ENCODE measurements at places on chromosomes 11 and 22.

DNA sequence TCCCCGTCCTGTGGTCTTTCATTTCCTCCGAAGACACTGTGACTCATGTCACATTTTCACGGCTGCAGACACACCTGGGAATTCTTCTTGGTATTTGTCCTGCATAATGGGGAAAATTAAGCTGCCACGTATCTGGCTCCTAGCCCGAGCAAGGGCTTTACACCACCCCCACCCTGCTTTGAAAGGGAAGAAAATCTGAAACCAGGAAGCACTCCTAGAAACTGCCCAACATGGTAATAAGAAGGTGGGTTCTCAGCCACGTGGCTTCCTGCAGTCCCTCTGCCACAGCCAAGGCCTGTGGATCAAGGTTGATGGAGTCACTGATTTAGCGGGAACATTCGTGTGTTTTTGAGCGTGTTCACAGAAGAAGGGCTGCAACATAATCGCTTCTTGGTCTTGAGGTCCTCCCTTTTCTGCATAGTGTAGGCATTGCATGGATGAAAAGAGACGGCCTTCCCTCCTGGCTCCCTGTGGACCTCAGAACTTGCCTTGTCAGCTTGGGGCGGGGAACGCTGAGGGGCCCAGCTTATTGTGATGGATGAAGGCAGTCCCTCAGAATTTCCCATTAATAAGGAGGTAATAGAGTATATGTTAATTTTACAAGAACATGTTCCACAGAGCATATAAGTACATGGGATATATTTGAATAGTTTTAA is 292.0 kb downstream of the NTM start:
- no peak for DNase-seq

- no peak for DNase-seq
Observed at GRCh38 chr11:73597336-73597955, 466 bp downstream of the FAM168A start.

DNA sequence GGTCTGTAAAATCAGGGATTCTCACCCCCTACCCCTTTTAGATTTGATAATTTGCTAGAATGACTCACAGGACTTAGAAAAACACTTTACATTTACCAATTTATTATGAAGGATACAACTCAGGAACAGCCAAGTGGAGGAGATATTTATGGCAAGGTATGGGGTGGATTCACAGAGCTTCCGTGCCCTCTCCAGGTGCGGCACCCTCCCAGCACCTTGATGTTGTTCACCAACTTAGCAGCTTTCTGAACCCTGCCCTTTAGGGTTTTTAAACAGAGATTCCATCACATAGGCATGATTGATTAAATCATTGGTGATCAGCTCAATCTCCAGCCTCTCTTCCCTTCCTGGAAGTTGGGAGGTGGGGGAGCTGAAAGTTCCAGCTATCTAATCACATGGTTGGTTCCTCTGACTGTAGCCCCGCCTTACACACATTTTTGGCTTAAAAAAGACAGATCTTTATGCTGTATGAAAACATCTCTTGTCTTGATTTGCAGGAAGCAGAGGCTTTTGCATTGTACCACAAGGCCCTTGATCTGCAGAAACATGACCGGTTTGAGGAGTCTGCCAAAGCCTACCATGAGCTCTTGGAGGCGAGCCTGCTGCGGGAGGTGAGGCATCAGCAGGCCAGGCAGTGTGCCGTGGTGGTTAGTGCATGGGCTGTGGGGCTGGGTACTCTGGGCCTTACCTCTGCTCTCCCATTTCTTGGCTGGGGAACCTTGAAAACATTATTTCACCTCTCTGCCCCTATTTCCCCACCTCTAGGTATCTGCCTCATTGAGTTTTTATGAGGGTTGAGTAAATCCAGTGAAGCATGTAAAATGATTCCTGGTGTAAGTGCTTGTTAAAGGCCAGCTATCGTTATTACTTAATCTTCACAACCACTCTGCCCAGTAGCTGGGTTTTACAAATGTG is 27.0 kb downstream of the CABIN1 start:
- DNase-seq = no peak

GRCh38 chr11:26219183-26220117 is 112.5 kb upstream of the ANO3 start:
- no peak for DNase-seq

DNA sequence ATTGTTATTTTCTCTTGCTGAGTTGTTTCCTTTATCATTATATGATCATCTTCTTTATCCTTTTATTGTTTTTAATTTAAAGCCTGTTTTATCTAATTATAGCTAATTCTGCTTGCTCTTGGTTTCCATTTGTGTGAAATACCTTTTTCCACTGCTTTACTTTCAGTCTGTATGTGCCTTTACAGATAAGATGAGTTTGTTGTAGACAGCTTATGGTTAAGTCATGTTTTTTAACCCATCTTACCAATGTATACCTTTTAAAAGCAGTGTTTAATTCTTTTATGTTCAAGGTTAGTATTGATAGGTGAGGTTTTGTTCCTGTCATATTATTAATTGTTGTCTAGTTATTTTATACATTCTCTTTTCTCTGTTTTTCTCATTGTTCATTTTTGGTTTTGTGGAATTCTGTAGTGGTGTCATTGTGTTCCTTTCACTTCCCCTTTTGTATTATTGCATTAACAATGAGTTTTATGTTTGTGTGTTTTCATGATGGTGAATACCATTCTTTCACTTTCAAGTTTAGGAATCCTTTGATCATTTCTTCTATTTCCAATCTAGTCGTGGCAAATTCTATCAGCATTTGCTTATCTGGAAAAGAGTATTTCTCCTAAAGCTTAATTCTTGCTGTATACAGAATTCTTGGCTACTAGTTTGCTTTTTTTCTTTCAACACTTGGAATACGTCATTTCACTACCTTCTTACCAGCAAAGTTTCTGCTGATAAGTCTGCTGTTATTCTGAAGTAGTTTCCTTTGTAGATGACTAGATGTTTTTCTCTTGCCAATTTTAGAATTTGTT is 21.8 kb downstream of the OR5AN1 start:
- DNase-seq = no peak

- DNase-seq = no peak
Observed at GRCh38 chr11:7439746-7440320, 45.5 kb upstream of the OLFML1 start.

GRCh38 chr11:125770583-125770982 is 8.0 kb downstream of the PATE2 start:
- no peak for DNase-seq

DNA sequence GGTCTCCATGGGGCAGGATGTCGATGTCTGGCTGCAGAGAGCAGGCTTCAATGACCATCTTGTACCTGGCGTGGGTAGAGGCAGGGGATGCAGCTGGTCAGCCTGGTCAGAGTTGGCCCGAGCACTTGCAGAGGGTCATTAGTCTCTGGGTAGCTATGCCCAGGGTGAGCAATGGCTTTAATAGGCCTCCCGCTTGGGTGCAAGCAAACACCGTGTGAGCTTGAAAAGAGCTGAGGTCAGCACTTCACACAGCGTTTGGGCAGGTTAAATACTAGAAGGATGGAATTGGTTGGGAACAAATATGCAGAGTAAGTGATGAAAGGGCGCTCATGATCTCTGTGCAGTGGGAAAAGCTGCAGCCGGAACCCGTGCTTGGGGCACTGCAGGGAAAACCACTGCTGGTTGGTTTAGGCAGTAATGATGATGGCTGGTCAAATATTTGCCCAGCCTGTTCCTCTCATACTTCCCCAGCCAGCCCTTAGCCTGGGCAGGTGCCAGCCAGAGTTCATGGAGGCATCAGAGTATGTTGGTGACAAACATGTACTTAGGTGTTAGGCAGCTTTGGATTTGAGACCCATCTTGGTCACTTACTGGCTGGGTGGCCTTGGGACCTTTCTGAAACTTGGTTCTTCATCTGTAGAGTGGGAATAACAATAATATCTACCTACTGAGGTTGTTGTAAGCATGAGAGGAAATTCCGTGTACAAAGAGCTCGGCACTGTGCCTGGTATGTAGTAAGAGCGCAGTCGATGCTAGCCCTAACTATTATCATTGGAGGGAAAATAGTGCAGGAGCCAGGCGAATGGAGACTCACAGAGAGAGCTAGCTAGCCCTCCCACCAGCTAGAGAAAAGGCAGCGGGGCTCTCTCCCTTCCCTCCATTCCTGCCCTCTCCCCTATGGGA is 25.2 kb upstream of the KCNJ11 start:
- no peak for DNase-seq

DNA sequence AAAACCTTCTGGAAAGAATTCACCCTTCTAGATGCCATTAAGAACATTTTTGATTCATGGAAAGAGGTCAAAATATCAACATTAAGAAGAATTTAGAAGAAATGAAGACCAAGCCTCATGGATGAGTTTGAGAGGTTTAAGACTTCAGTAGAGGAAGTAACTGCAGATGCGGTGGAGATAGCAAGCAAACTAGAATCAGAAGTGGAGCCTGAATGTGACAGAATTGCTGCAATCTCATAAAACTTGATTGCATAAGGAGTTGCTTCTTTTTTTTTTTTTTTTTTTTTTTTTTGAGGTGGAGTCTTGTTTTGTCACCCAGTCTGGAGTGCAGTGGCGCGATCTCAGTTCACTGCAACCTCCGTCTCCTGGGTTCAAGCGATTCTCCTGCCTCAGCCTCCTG is 51.6 kb downstream of the MS4A13 start:
- no peak for DNase-seq
